RWPE2 (cell line): ENCODE measurements at places on chromosomes 2 and 18.
A peak's percentile ranks its signal among the peaks of the same experiment; 100 is the strongest.

- no peak for DNase-seq
Observed at GRCh38 chr2:235286622-235287374, 207.0 kb upstream of the AGAP1 start.

DNA sequence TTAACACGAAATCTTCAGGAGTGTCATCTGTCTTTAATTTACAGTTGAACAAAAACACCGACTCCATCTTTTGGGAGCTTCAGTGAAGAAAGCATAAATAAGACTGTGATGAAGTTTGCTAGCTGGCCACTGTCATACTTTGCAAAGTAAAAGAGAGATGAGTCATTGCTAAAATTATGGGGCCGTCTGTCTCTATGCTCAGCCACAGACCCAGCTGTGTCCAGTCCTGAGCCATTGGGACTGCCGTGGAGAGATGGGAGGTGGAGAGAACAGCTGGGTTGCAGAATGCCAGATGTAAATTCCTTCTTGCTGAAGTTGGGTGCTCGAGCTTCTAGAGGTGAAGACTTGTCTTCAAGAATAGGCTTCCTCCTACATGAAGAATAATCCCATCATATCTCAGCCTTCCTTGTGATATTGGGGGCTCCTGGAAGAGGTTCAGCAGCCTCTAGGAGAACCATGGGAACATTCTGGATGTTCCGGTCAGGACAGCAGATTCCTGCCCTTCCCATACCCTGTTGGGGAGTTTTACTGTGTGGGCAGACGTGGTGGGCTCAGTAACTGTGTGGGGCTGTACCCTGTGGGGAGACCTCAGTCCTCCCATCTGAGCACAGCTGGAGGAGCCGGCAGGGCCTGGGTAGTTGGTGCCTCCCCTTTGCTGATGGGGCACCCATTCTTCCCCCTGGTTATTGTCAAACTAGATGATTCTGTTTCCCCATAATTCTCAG, 71.1 kb downstream of the LDLRAD4 start:
- DNase-seq: no peak

DNA sequence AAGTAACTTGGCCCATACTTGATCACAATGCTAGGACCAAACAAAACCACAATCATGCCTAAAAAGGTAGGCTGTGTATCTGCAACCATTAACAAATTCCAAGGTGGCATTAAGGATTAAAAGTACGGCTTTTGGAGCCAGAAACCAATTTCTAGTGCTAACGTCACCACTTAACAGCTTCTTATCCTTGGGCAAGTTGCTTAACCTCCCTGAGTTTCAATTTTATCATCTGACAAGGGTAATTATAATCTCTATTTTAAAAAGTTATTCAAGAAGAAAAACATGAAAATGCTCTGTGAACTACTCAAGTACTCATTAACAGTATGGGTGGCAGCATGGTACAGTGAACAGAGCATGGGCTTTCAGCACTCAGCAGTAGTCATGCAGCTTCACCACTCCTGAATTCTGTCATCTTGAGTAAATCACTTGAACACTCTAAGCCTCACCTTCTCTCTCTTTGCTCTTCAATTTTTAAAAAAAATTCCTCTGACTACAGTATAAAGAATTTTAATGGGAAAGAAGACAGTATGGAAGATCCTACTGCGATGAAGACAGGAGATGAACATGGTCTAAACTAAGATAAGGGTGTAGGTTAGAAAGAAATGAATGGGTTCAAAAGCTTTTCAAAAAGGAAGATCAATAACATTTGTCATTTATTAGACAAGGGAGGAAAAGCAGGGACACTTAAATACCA, 69.2 kb downstream of the SS18 start:
- DNase-seq: no peak

DNA sequence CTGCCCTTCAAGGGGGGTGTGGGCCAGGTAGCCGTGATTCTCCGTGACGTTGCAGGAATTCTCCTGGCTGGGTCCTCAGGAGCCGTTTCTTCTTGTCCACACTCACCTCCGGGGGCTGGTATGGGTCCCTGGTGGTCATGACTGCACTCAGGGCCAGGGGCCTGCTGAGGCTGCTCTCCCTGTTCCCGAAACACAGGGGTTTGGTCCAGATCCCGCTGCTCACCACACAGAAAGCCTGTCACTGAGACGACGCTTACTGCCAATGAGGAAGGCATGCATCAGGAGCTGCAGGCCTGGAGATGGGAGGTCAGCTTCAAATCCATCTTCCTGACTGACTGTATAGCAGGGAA, 160.7 kb downstream of the RTP5 start:
- peak; percentile 20 for DNase-seq

DNA sequence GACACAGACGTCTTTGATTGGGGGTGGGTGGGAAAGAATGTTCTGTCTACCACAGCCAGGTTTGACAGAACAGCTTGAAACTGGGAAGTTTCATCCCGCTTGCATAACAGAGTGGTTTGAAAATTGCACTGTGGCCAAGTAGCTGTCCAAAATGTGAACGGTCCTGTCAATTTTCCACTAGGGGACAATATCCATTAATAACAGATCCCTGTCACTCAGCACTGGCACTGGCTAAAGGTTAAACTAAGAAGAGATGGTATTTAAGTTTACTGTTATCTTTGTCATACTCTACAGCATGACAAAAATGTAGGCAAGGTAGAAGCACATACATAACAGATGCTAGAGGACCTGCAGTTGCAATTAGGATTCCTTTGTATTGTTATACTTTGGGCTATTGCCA, 55.6 kb upstream of the ACMSD start:
- DNase-seq: no peak

GRCh38 chr18:75818383-75818782, 390.9 kb upstream of the SMIM21 start:
- no peak for DNase-seq

- no peak for DNase-seq
Observed at GRCh38 chr2:127637725-127638252, 8.2 kb upstream of the GPR17 start.

GRCh38 chr18:9117980-9118841, 15.7 kb downstream of the NDUFV2 start:
- DNase-seq: no peak

DNA sequence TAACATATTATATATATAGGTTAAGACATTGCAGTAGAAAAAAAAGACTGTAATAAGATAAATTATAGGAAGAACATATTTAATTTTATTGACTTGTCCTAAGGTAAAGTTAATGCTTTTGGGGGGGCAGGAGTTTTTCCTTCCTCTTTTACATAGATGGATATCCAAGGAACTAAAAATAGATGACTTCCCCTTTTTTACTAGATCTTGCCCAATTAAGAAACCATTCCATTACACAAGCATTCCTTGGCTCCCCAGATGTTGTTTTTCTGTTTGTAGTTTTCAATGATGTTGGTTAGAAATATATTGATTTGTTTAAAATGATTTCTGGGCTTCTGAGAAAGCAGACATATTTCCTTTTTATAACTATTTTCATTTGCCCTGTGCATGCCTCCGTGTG, 22.4 kb upstream of the PMAIP1 start:
- no peak for DNase-seq

- no peak for DNase-seq
Observed at GRCh38 chr2:184031402-184032147, 566.8 kb upstream of the ZNF804A start.

- DNase-seq: no peak
Observed at GRCh38 chr2:57850415-57851130, 196.0 kb upstream of the VRK2 start.

DNA sequence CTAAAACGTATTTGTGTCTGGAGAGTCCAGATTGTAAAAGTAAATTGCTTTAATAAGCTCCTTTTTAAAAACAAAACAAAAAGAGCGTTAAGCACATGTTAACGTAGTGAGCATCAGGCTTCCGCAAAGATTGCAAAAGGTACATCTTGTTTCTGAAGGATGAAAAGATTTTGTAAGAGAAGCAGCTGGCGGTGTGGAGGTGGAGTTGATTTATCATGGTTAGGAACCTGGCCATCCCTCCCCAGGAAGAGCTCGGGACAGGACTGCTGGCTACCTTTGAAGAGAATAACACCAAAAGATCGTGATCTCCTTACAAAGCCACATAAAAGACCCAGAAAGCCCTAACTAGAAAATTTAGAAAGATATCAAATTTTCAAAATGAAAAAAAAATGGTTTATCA, 132.2 kb downstream of the DNER start:
- no peak for DNase-seq

DNA sequence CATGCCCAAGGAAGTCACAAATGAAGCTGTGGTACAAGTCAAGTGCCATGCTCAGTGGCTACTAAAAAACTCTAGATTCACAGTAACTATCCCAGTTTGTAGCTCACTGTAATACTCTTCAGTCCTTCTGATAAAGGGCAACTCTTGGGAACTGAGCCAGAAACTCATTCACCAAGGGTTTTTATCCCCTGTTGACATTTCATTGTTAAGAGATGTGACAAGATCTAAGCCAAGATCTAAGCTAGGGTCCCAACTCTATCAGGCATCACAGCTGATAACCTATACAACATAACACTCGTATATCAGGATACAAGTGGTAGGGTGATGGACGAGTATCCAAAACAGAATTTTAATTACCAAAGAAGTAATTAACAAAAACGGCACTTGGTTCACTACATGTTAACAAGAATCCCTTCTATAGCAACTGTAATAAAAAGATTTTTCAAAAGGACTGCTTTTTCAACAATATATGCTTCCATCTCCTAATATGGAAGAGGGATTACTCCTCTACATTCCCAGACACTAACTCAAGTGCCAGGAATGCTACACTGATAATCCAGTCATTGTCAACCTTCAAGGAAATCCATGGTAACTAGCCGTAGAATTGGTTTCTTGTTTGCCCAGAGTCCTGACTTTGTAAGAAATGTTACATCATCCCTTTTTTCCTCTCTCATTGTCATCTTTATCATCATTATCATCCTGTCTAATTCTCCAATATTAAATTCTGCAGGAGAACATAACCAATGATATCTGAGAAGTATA, 111.7 kb downstream of the CDH2 start:
- no peak for DNase-seq

GRCh38 chr18:45896991-45897390, 70.1 kb downstream of the EPG5 start:
- DNase-seq: no peak

DNA sequence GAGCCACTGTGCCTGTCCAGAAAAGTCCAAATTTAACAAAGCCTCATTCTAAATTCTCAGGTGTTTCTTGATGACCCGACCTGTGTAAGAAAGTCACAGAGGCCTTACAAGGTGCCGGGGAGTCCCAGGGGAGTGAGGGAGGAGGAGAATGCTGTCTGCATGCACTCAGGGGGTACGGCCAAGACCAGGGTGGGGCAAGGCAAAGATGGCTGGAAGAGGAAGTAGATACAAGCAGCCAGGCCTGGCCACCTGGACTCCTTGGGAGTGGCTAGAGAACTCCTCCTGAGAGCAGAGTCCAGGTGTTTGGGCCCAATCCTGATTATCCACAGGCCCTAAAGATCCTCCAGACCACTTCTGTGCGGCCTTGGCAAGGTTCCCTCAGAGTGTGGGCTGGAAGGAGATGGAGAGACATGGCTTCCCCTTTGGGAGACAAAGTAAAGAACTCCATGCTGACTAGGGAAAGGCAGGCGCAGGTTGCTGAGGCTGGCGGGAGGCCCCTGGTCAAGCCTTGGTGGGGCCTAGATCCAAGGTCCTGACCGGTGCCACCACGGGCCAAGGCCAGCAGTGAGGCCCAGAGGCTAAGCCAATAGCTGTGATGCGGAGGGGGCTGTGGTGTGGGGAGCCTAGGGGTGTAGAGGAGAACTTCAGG, 74.7 kb downstream of the COPS8 start:
- DNase-seq: no peak

DNA sequence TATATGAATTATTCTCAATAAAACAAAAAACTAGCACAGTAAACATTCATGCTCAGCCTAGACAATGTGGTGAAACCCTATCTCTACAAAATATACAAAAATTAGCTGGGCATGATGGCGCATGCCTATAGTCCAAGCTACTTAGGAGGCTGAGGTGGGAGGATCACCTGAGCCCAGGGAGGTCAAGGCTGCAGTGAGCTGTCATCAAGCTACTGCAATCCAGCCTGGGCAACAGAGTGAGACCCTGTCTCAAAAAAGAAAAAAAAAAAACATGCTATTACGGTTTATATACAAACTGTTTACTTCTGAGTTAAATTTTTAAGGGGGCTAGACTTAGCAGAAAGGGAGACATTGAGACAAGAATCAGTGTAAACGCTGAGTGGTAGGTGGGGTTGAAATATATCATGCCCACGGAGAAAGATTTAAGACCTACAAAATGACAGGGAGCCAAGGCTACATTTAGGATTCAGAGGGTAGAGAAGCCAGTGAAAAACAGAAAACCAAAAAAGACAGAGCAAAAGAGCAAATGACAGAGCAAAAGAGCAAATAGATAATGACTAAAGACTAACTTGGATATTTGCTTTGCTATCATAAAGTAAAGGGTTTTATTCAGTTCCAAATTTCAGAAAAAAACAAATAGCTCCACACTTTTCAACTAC, 7.5 kb downstream of the TTC32 start:
- DNase-seq: no peak

- no peak for DNase-seq
Observed at GRCh38 chr2:23669413-23670244, 257.3 kb downstream of the ATAD2B start.

- DNase-seq: no peak
Observed at GRCh38 chr2:216956820-216957493, 97.1 kb upstream of the TNP1 start.

DNA sequence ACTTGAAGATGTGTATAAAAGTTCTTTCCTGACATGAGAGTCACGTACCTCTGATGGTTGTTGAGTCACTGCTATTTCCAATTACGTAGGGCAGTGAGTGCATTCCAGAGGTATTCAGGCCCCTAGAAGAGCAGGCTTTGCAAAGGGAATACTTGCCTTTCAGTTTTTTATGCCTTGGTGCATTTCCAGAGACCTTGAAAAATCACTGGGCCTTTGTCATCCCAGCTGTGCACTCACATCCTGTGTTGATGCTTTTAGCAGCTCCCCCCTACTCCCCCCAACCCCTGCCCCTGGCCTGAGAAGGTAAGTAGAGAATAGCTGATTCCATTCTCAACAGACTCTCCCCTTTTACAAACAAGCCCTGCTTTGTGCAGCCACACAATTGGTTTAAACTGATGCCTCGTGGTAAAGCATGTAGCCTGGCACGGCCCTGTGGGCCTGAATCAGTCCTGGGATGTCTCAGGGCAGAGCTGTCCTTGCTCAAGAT, 174.2 kb downstream of the PRPF40A start:
- peak; percentile 56 for DNase-seq

- no peak for DNase-seq
Observed at GRCh38 chr18:77254711-77255405, 5.2 kb downstream of the GALR1 start.
